Skin of body (tissue), 3 donors: ENCODE measurements at places on chromosomes 3 and 15. TPM values are rescaled to one million over a fixed set of nuclear protein-coding genes. Genes with fewer than 3 reads are reported as not detected.
A peak's percentile ranks its signal among the peaks of the same experiment; 100 is the strongest.

DNA sequence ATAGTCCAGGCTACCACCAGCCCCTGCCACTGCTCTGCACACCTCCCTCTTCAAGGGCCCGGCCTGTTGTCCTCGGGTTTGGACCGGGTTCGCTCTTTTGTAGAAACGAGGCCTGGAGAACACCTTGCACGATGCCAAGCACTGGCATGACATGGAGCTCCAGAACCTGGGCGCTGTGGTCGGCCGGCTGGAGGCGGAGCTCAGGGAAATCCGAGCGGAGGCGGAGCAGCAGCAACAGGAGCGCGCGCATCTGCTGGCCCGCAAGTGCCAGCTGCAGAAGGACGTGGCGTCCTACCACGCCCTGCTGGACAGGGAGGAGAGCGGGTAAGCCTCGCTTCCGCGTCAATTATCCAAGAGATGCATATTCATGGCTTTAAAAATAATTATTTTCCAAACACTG lies 72.4 kb downstream of the BFSP2 start:
- peak; percentile 8 for DNase-seq

DNA sequence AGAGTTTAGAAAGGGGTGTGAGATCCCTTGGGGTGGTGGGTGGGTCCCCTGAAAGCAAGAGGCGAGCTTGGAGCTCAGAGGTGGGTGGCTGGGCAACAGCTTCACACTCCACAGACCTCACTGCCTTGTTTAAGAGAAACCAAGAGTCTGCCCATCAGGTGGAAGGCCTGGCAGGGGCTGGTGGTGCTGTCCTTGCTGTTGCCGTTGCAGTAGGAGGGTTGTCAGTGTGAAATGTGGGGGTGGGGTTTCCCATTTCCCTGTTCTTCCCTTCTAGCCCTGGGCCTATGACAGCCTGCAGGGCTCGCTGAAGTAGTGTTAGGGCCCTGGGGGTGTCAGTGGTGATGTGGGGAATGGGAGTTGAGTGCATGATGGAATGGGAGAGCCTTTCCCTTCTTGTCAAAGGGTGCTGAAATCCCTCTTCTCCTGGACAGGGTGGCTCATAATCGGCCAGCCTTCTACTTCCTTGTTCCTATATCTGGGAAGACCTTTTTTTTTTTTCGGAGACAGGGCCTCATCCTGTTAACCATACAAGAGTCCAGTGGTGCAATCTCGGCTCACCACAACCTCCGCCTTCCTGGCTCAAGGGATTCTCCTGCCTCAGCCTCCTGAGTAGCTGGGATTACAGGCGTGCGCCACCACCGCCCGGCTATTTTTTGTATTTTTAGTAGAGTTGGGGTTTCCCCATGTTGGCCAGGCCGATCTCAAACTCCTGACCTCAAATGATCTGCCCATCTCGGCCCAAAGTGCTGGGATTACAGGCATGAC lies 4.3 kb downstream of the PLEKHO2 start:
- DNase-seq = no peak

GRCh38 chr15:69760890-69761568 lies 308.4 kb downstream of the RPLP1 start:
- DNase-seq = peak; percentile 28

GRCh38 chr15:50247819-50248655 lies 17.5 kb downstream of the HDC start:
- DNase-seq = no peak

GRCh38 chr15:49855917-49856637 lies 235.2 kb downstream of the DTWD1 start:
- peak; percentile 60 for DNase-seq

DNA sequence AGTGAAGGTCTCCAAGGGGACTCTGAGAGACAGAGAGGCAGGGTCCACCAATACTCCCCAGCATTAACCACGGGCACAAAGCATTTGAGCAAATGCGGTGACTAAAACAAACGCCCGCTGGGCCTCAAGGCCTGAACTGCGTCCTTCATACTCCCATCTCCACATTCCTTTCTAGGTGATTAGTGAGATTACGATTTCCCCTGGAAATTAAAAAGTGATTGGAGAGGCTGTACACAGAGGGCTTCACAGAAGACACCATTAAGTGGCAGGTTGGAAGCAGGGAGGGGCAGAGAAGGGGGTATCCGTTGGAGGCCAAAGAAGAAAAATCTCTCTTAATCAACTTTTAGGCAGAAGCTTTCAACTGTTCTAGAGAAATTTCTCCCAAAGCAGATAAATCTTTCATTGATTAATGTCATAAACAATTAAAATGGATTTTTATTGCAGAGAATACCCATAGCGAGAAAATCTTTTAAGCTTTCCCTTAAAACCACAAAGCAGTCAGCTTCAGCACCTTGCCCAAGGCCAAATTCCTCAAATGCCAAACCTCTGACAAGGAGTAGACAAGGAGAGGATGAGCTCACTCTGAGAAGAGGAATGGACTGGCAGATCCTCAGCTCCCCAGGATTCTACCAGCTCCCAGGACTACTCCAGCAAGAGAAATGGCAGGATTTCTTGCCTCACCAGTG lies 38.2 kb downstream of the MB21D2 start:
- peak; percentile 5 for DNase-seq

GRCh38 chr3:147368151-147368550 lies 38.2 kb downstream of the ZIC4 start:
- no peak for DNase-seq

The CRYGS gene
- total RNA-seq = 0.99 TPM

The CD86 gene
- 6.8 TPM for total RNA-seq

The KLHL40 gene
- 13.4 TPM for total RNA-seq

The CCRL2 gene
- 1.2 TPM for total RNA-seq

The TRANK1 gene
- total RNA-seq = 7.9 TPM

The CLSTN2 gene
- total RNA-seq = 2.9 TPM
